ENCODE measurements at places on chromosomes 1 and 21. TPM values are rescaled to one million over a fixed set of nuclear protein-coding genes. Genes with fewer than 3 reads are reported as not detected.

DNA sequence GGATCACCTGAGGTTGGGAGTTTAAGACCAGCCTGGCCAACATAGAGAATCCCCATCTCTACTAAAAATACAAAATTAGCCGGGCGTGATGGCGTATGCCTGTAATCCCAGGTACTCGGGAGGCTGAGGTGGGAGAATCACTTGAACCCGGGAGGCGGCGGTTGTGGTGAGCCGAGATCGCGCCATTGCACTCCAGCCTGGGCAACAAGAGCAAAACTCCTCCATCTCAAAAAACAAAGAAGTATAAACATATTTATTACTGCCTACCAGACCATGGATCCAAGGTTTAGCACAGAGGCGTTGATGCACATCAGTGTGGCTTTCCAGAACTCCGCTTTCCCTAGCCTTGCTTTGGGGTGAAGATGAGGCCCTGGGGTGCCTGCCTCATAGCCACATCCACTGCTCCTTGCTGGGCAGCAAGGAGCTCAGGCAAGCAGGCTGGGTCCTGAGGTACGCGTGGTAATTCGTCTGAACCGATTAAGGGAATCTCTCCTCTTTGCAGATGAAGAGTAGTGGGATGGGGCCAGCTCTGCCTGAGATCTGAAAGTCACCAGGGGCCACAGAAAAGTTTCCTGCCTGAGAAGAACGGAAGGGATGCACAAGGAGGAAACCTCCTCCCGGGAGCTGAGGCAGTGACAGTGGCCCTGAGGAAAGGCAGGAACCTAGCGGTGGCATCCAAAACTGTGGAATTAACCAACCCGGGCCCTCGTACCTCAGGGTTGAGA, 52.3 kb upstream of the LBR start:
- DNase-seq, result no peak

DNA sequence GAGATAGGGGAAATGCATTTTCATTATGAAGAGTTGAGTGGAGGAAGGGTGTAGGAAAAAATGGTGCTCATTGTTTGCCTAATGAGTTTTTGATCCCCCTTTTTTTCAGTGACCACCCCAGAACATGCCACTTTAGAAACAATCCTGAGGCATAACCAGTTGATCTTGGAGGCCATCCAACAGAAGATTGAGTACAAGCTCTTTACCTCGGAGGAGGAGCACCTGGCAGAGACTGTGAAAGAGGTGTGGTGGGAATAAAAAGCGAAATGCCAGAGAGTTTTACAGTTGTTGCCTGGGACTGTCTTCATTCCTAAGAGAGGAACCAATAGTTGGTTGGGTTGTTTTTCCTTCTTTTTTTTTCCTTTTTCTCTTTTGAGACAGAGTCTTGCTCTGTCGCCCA, 54.3 kb upstream of the EPHA8 start:
- no peak for DNase-seq

- DNase-seq, result no peak
Observed at GRCh38 chr1:25460020-25460419, 29.3 kb downstream of the MACO1 start.

EFNA1 gene
- total RNA-seq, result 15.1 TPM

GRCh38 chr1:151035167-151035566, 1.2 kb upstream of the BNIPL start:
- no peak for DNase-seq

DNA sequence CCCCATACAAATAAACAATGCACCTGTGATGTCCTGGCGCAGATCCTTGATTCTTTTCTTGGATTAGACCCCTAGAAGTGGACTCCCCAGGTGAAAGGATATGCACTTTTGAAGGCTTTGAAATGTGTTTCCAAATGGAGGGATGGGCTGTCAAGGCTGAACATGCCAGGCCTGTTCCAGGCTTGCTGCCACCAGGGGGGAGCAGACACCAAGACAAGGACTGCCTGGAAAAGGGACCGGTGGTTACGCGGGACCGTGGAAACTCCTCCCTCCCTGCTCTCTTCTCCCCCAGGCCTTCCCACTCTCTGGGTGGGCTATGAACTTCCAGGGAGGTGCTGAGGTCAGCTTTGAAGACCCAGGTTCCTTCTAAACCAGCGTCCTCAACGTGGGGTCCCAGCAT, 12.7 kb downstream of the C1QB start:
- DNase-seq, result peak; percentile 47

GRCh38 chr1:62728963-62729362, 40.8 kb upstream of the DOCK7 start:
- DNase-seq, result no peak

DNA sequence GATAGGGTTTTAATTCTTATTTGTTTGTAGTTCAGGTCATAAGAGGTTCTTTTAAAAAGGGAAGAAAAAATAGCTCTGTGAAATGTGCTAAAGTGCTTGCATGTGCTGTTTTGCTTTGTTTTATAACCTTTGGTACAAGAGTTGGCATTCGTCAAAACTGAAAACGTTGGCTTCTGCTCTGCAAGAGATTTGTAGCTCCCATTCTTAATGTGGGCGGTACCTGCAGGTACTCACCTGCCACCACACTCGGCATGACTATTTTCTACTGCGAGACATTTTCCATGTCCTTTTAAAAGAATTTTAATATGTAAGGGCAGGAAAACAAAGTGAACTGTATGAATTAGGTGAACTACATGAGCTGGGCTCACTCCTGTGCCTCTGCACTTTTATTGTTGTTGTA, 92.6 kb downstream of the ADARB1 start:
- no peak for DNase-seq

IGSF5 gene
- not detected for total RNA-seq

DNA sequence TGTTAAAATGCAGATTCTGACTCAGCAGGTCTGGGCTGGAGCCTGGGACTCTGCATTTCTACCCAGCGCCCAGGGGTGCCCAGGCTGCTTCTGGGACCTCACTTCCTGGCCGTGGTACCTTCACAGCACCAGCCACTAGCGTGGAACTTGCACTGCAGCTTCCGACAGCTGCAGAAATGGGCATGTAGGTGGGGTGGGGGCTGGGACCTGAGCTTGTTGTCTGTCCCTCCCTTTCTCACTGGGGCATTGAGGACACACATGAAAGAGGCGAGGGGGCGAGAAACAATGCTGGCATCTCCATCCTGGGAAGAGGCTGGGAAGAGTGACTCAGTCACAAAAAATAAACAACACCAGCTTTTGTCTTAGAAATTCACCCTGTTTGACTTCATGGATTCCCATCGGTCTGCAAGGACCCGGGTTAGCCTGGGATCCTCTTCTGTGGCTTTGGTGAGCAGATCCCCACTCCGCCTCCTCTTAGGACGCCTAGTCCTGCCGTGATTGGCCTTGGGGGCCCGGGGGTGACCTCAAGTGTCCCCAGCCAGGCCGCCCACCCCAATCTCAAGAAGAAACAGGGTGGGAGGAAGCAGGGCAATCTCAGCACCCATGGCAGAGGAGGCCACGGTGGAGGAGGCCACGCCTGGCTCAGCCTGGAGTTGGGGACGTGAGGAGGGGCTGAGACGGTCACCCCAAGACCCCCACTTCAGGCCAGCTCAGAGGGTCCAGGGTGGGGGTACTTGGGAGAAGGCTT, 29.9 kb upstream of the POFUT2 start:
- DNase-seq, result peak; percentile 99
